ENCODE measurements at places on chromosomes 1 and 21.

DNA sequence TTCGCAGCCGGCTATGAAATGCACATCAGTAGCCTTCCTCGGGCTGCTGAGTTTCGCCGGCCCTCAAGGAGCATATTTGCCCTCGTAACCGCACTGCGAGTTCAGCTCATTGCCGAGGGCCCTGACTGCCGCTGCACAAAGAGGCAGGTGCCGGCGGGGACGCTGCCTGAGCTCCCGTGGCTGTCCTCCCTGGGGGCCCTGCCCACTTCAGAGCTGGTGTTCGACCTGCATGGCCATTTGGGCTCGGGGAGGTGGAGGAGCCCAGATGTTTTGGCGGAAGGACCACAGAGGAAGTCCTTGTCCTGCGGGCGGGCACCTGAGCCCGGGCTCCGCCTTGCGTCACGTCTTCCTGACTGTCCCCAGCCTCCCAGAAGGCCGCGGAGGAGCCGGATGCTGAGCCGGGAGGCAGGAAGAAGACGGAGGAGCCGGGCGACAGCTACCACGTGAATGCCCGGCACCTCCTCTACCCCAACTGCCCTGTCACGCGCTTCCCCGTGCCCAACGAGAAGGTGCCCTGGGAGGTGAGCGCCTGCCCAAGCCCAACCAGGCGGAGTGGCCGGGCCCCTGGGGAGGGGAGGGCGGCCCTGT, 29.9 kb upstream of the LRRC3 start:
- no peak for DNase-seq

GRCh38 chr1:204384636-204385352, 25.1 kb upstream of the PLEKHA6 start:
- DNase-seq: no peak

GRCh38 chr21:21807598-21807903, 809.3 kb downstream of the NCAM2 start:
- no peak for DNase-seq

- DNase-seq: no peak
Measured at GRCh38 chr1:192998536-192998935, 60.6 kb downstream of the UCHL5 start.

DNA sequence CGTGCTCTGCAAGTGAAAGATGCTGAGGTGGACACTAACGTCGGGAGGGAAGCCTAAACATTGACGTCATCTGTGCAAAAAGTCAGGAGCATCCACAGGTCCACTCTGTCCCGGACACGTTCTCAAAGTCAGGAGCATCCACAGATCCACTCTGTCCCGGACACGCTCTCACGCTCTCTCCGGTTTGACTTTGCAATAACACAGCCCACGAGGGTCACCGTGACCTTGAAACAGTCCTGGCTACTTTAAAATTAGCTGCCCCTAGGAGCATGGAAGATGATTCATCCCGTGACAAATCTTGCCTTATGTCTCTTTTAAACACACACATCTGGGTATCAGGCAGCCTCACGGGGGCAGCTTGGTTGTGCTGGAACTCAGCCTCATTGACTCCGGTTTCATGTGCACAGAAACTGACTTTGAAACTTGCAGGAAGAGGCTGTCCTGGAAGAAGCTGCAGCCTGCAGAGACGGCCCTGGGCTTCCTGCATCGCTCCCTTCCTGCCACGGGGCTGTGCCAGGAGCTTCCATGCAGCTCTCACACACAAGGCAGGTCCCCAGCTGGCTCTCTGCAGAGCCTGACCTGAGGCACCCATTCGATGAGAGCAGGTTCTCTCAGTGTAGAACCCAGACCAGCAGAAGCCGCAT, 18.1 kb upstream of the COL18A1 start:
- no peak for DNase-seq

DNA sequence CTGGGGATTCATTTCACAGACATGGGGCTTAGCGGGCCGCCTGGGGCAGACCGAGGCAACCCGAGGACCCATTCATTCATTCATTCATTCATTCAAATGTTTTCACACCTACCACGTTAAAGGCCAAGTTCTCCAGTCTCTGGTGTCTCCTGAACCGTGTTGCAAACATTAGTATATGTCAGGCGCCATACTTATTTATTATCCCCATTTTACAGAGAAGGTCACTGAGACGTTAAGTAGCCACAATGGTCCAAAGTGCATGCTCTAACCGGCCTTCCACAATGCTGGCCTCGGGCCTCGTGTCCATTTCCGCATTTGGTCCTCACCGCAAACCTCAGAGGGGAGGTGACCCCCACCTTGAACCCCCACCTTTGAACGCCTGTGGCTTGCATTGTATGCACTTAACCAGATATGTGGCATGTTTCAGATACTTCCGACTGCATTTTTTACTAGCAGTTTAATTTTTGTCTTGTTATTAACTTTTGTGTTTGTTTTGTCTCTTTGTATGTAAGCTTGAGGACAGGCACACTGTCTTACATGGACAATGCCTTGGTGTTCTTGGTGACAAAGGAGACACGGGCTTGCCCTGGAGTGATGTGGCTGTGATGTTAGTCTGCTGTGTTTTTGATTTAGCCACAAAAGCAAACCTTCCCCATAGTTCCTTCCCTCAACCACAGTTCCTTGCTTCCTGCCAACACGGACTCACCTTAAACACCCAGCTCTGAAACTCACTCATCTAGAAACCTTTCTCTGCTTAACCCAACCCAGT, 1.2 kb upstream of the IFFO2 start:
- no peak for DNase-seq

DNA sequence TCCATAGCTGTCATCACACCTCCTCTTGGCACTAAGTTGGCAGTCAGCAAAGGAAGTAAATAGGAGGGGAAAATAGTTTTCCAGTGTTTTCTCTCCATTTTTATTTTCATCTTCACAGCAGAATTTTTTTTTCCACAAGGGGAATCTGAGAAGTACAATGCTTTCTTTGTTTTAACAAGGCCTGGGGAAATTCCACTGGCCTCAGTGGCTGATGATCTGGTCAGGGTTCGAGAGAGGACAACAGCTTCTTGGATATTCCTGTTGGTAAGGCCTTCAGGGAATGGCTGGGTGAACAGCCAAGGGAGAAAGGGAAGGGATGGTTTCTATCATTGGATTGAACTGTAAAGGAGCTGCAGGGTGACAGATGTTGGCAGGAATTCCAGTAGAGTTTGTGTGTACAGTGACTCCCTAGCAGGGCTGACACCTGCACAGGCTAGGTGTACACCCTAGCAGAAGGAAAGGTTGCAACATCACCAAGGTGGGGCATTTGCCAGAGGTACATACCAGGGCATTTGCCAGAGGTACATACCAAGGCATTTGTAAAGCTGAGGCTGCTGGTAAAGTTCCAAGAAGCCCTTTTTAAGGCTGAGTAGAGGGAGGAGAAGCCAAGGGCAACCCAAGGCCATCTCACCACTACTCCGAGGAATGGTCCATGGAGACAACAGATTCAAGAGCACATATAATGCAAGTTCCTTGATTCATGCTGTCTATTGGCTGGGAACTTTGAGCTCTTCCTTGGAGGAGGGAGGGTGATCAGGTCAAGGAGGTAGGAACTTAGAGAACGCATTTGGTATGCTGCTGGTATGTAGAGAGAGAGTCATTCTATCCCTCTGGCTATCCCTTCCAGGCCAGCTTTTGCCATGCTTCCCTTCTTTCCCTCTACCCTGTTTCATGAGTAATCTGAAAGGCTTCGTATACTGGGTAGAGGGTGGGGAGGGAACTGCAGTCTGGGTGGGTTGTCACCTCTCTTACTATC, 3.1 kb downstream of the GJA5 start:
- no peak for DNase-seq

DNA sequence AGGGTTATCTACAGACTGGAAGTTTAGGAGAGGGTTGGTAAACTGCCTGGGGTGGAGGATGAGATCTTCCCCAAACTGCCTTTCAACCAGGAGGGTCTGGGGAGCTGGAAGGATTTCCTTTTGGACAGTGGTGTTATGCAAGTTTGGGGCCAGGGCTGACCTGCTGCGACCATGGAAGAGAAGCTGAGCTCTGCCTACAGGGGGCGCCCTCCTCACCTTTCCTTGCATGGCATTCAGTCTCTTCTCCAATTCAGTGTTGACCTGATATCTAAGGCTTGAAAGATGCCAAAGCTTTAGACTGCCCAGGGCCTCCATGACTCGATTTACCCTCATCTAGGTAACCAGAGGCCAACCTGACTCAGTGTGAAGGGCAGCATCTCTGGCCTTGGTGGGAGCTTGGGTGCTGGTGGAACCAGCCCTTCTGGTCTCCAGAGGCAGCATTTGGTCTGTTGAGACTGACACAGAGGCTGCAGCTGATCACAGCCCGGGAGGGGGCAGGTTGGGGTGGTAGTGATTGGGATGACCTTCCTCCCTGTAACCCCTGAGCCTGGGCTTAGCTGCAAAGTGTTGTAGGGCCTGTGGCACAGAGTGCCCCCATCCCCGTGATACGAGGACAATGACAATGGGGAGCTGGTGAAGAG, 170.0 kb downstream of the GRIK3 start:
- no peak for DNase-seq

DNA sequence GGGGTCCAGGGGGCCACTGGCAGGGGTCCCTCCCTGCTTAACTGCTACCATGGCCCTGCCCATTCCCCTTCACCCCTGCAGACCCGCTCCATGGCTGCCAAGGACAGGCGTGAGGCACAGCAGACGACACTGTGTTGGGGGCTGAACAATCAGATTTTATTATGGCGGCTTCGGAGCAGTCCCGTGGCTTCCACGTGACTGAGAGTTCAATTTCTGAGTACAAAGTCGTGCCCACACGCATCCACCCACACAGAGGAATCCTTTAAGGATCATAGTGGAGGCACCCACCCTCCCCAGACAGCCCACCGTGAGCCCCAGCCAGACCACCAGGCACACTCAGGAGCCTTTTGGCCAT, 1.5 kb downstream of the HES5 start:
- no peak for DNase-seq

- DNase-seq: no peak
Measured at GRCh38 chr1:55947446-55947845, 631.9 kb downstream of the PLPP3 start.

- no peak for DNase-seq
Measured at GRCh38 chr1:231181271-231181670, 19.4 kb downstream of the TRIM67 start.

DNA sequence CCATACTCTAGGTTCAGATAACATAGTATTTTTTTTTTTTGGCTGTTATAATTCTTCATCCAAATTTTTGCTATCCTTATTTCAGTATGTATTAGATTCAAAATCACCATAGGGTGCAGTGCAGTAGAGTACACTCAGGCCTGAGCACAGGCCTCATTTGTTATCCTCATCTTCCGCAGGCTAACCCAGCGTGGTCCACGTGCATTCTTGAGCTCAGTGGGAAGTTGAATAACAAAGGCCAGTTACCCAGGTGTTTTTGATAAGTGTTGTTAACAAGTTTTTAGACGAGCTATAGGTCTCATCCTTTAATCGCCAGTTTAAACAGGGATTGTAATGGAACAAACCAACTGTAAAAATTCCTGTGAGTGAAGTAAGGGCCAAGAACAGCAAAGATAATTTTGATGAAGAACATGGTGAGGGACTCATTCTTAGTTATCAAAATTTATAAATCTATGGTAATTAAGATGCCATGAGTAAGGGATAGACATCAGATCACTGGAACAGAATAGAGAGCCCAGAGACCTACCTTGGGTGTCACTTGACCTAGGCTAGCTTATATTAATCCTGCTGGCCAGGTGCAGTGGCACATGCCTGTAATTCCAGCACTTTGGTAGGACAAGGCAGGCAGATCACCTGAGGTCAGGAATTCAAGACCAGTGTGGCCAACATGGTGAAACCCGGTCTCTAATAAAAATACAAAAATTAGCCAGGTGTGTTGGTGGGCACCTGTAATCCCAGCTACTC, 22.0 kb downstream of the FLVCR1 start:
- DNase-seq: no peak

GRCh38 chr1:1069711-1070676, 4.1 kb downstream of the RNF223 start:
- DNase-seq: no peak

GRCh38 chr1:45979074-45979777, 153.2 kb downstream of the PIK3R3 start:
- DNase-seq: no peak

GRCh38 chr1:228009116-228009827, 2.5 kb downstream of the WNT3A start:
- DNase-seq: no peak

- DNase-seq: no peak
Measured at GRCh38 chr1:228721407-228721806, 13.9 kb upstream of the RHOU start.

DNA sequence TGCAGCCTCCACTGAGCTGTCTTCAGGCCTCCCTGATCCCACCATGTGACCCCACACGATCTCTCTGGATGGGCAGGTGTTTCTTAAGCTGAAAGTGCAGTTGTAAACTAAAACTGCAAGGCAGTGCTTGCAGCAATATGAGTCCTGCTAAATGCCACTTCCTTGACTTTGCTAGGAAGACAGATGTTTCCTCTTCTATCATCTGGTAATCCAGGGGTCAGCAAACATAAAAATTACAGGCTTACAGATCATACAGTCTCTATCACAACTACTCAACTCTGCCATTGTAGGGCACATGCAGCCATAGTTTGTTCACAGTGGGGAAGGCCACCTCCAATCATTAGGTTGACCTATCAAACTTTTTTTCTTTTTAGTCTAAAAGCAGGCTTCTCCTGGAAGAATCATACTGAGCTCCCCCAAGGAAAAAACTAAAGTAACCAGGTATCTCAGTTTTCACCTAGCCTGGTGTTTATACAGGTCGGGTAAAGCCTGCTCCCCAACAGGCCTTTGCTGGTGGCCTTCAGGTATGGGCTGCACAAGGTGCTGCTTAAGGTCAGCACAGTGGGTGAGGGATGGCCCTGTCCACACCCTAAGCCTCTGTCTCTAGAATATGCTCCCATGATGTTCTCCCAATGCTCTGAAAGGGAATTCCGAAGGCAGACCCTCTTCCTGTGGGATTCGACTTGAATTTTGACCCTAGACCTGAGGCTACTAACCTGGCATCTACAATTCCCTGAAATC, 10.8 kb downstream of the ABCA4 start:
- DNase-seq: no peak

- no peak for DNase-seq
Measured at GRCh38 chr1:29237852-29238619, 1.7 kb downstream of the PTPRU start.

DNA sequence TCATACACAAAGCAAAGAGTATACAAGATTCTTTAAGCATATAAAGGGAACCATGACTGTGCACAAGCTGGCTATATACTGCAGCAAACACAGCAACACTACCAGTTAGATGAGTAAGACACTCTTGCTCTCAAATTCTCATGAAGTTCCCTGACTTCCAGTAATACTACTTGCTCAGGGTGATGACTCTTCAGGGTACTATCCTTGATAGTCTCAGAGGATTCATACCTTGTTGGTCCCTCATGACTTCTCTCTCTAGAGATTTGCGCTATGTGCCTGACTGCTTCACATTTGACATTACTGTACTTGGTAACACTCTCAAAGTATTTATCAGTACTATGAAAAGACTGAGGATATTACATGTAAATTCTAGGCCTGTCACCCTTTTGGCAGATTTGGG, 159.8 kb upstream of the ZRANB2 start:
- no peak for DNase-seq

GRCh38 chr1:30270461-30270860, 452.9 kb downstream of the MATN1 start:
- no peak for DNase-seq

DNA sequence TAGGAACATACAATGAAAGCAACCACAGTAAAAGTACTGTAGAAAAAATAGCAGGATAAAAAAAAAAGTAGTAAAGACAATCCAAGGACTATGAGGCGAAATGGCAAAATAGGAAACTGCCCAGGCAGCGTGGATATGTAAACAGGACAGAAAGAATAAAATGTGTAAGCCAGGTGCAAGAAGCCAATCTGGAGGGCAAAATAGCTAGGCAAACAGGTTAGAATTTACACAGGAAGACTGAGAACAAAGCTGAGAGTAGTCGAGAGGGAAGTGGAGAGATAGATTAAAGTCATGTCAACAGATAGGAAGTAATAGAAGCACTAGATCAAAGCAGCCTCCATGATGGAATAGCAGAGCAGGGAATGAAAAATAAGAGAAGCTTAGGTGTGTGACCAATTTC, 124.2 kb upstream of the B3GALT2 start:
- DNase-seq: no peak
